ENCODE measurements at places on chromosomes 4 and X.

DNA sequence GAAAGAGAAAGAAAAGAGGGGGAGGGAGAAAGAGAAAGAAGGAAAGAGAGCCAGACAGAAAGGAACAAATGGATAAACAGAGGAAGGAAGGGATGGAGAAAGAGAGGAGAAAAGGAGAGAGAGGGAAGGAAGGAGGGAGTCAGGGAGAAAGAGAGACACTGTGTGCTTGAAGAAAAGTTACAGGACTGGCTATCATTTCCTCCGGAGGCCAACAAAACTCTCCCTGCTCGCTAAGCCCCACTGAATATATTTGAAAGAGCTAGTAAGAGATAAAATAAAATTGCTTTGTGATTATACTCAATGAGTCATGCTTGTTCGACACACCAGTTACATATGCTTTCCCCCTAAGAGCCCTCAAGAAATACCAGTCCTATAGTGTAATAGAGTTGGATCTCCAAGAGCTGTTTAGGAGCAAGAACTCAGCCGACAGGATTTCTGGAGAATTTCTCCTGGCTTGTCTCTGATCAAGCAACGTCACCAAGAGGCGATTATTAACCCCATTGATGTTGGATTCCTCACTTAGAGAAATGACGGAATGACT, 102.2 kb downstream of the MXRA5 start:
- DNase-seq: no peak

GRCh38 chr4:57109411-57109846, 756 bp downstream of the IGFBP7 start:
- DNase-seq: no peak

DNA sequence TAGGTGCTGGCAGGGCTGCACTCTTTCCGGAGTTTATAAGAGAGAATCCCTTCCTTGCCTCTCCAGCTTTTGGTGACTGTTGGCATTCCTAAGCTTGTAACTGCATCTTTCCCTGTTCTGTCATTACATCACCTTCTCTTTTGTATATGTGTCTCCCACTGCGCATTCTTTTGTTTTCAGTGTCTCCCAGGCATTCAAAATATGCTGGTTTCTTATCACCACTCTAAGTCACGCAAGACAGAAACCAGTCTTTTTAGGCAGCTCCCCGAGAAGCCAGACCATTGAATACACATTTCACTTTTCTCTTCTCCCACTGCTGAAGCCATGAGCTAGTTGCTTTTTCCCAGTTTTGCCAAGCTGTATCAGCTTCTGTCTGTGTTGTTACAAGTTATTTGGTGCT, 71.0 kb downstream of the LAS1L start:
- no peak for DNase-seq

DNA sequence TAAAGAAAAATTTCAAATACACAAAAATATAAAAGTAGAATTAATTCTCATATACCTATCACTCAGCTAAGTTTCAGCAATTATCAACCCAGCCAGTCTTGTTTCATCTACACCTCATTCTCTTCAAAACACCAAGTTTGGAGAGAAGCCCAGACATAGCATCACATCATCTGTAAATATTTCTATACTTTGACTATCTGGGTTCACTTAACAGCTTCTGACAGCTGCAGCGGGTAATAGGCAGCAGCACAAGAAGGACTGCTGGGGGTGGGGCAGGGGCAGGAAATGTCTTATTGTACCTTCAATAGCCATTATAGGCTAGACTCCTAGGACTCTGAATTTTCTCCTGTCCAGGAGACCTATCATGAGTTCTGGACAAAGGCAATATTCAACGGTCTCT, 54.1 kb downstream of the PHF8 start:
- DNase-seq: no peak

DNA sequence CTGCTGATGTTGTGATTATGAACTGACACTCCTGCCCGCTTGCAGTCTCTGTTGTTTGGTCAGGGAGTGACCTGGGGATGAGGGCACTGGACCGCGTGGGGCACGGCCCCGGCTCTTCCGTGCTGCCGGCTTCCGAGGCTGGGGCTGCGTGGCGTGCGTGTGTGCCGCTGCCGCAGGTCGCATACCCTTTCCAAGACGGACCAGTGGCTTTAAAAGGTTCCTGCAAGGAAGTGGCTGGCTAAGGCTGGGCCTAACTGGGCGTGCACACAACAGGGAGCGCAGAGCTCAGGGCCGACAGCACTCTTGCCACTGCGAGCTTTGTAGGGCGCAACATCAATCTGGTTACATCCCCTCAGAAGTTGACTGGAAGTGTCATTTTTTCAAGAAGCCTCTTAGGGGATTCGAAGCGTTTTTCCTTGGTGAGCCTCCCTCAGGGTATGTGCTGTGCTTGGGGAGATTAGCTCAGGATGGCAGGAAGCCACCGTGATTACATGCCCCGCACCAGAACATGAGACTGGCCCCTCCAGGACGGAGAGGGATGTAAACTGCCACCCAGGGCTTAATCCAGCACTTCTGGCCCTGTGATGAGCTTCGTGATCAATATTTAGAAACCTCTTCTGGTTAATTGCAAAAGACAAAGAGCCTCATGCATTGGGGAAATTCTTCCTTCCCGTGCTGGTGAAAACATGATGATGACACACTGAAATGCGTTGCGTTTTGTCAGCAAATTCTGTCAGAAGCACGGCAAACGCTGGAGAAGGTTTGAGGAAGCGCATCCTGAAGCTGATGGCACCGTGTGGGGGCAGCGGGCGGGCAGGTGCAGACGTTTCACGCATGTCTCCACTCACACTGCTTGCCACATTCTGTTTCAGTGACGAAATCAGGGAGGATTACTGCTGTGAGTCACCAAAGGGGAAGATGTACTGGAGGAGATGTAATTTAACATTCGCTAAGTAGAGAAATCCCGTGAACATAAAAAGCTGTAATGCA, 11.1 kb downstream of the MAEA start:
- no peak for DNase-seq

- DNase-seq: no peak
Observed at GRCh38 chrX:18574591-18574990, 97.3 kb downstream of the RS1 start.

GRCh38 chr4:57158221-57158620, 48.0 kb upstream of the IGFBP7 start:
- DNase-seq: no peak

GRCh38 chr4:17688011-17688441, 73.6 kb downstream of the MED28 start:
- no peak for DNase-seq

- DNase-seq: peak; percentile 7
Observed at GRCh38 chr4:88211473-88212252, 53.2 kb upstream of the ABCG2 start.

DNA sequence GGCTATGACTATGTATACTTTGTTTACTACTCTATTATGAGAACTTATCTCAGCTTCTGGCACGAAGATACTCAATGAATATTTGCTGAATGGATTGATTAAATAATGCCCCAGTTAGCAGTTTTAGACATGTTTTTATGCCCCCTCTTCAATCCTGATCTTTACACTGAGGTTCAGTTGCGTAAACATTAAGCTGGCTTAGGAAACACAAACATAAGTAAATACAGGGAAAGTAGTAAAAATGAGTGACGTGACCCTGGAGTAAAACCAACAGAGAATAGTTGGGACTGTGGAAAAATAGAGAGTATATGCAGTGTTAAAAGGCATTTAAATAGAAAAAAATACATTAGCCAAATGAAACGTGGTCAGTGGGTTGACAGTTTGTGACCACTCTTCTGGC, 387.0 kb upstream of the ACTRT1 start:
- DNase-seq: no peak

DNA sequence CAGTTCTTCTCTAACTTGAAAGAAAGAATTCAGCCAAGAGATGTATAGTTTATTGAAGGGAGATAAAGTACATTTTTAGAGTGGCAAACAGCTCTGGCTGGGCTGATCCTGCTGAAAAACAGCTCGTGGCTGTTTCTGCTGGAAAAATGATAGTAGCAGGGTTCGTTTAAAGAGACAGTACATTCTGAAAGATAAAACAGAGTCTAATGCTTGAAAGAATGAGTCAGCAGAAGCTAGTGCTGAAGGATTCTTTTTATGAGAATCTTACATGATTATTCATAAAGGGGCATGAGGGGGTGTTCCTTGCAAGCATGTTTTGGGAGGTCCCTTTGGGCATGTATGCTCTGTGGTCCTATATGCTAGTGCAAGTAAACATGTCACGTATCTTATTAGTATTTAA, 790.0 kb downstream of the PCDH18 start:
- DNase-seq: no peak

DNA sequence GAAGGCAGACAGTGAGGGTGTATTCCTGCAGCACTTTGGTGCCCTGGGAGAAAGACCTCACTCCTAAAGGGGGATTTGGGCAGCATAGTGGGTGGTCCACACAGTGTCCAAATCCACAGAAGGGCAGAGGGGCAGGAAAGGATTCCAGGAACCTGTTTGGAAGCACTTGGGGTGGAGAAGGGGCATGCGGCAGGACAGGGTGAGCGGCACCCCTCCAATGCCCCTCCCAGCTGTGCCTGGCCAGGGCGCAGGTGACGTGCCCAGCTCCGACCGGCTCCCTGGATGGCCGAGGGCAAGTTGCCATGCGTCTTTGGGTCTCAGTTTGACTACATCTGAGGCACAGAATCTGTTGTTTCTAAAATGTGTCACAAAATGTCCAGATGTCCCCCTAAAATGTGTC, 66.5 kb upstream of the HMX1 start:
- no peak for DNase-seq

DNA sequence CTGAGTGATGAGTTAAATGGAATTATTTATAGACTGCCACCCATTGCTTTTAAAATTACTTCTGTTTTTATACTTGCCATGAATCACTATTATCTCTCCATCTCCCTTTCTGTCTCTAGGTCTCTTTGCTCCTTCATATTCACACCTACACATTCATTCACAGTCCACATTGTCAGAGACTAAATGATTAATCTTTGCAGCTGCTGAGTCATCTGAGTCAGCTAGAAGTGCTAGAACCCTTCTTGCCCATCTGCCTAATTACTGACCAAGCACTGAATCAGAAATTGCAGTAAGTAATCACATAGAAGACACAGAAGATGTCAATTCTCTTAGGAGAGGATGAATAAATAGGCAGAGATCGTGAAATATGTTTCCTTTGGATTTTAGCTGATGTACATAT, 31.6 kb upstream of the RPS6KA6 start:
- DNase-seq: no peak

DNA sequence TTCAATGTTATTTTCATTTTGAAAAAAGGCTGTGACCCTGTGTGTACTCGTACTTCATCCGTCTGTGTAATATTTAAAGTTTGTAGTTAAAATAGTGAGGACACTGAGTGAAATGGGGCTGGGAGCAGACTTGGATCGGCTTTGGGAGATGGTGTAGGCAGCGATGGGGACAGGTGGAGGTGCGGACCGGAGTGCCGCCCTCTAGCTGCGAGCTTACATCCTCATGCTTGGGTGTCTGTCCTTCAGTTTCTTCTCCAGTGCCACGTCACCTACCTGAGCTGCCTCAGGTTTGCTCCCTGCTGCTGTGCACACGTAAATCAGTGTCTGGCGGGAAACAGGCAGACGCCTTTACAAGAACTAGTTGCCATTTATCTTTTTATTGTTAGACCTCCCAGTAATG, 146.1 kb downstream of the GPR143 start:
- no peak for DNase-seq

DNA sequence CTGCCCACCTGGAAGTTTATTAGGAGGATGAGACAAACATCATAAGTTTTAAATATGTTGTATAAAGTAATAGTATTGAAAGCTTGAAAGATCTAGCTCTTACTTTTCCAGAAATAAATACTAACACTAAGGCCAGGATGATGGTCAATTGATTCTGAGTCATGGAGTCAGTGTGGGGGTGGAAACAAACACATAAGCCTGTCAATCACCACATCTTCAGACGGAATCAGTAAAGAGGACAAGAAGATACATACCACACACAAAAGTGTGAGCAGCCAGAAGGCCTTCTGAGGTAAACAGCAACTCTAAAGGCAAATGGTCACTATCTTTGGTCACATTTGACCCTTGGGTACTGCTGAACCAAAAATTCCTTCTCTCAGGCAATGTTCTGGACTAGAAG, 365.0 kb upstream of the RASGEF1B start:
- DNase-seq: no peak

DNA sequence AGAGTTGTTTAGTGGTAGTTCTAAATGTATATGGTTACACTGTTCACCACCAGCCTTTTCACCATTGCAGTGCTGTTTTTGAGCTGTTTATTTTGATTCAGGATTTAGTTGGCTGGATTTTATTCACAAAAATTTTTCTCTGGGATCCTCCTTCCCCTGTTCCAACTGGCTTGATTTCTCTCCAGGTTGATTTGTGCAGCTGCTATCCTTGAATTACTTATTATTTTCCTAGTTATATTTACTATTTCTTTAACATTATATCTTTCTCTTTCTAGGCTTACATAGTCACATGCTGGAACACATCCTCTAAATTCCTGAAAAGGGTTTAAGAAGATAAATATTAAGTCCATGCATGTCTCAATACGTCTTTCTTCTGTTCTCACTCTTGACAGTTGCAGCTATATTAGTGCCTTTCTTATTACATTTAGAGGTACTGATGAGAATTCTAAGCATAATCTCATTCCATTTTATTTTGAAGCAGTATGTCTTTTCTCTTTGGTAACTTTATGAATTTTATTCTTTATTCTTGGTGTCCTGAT, 82.2 kb downstream of the SUPT20HL2 start:
- DNase-seq: no peak

GRCh38 chr4:3829956-3830773, 64.0 kb downstream of the ADRA2C start:
- DNase-seq: no peak

DNA sequence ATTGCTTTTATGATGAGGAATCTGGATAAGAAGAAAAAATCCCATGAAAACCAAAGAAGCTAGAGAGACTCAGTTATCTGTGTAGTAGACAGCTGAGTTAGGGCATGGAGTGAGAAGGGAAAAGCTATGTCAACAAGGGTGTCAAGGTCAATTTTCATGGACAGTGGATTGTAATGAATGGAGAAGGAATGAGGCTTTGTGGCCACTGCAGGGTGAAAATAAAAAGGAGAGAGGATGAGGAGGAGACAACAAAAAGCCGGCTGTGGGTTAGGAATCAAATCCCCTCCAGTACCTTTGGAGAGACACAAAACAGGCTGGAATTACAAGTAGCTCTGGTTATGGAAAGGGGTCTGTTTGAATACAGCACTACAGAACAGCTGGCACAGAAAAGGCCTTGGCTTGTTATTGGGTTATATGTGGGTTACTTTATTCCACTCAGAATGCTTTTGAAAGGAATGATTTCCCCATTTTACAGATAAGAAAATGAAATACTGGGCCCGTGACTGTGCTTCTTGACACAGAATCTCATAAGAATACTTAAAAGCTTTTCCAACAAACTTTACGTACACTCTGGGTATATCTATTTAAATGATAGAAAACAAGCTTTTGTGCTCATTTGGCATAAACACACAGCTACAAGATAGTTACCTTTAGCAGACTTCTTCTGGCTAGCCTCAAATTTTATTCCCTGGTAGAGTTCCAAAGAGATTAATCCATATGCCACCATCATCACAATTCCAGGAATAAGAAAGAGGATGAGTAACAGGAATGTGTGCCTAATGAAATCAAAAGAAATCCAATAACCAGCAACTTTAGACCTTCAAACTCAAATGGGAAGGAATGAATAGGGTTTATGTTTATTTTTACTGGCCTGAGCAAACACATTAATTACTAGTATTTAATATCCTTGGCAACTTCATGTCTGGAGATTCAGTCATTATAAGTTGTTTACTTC, 7.5 kb downstream of the CCKAR start:
- DNase-seq: no peak

Measured in NCI-H187 (cell line).